SIG-M5 (cell line): ENCODE measurements at places on chromosomes 7 and 10.

DNA sequence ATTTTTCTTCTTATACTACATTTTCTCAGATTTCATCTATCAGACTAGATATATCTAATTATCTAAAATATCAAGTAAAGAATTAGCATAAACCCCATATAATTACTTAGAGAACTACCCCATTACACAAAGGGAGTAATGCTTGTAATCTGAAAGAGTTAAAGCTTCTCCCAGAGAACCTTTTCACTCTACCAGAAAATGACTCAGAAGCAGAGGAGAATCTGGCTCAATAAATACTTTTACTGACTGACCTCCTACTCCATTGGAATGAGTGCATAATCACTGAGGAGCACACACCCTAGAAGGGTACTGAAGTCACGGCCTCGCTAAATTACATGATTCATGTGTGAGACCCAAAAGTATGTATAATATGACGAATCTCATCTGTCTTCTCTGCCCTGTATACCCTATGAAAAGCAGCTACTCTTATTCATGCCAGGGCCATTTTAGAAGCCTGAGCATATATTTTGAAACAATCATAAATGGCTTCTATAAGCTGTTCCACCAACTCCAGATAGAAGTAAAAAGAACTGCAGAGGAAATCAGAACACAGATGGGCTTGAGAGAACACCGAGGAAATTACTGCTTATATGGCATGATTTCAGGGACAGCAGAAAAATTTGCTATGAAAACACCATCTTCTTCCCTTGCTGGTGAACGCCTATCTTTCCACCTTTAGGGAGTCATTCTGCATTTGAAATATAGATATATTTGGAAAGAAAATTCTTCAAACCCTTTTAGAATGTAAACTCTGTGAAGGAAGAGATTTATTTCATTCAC, 32.7 kb downstream of the DNMBP start:
- no peak for DNase-seq

DNA sequence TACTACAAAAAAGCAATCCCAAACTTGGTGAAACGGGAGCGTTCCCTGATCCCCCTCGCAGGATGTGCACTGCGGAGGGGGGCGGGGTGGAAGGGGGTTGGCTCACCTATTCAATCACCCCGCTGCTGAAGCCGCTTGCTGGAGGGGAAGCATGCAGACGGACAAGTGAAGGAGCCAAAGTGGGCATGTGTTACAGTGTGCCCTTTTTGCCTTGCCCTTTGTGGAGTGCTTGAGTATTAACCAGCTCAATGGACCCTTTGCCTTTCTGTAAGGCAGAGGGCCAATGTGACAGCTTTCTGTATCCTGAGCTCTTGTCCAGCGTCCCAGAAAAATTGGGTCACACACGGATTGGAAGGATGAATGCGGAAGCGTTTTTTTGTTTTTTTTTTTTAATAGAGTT, 348.9 kb upstream of the NPSR1 start:
- no peak for DNase-seq

GRCh38 chr7:86745013-86745745, 101.5 kb downstream of the GRM3 start:
- no peak for DNase-seq

GRCh38 chr10:1247598-1248261, 191.5 kb downstream of the WDR37 start:
- DNase-seq: no peak

DNA sequence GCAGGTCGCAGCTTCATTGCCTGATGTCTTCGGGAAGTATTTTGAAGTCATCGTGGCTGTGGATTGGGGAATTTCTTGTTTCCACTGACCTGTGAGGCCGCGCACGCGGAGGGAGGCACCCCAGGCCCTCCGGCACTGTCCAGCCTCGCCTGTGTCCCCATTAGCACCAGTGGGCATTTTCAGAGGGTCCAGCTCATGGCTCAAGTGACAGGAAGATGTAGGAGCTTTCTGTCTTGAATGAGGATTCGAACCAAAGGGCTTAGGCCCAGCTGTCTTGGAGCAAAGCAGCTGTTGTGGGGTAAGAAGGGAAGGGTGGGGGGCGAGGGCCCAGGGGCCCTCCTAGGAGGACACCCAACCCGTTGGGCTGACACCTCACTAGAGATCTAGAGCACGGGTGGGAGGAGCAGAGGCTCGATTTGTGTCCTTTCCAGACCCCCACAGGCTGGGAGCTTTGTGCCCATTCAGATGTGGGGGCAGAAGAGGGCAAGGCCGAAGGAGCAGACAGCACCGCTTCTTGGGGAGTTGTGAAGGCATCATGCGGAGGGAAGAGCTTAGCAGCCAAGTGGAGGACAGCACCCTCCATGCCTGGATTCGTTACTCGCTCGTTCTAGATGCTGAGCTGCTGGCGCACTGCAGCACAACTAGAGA, 914 bp downstream of the ZNF37A start:
- no peak for DNase-seq

DNA sequence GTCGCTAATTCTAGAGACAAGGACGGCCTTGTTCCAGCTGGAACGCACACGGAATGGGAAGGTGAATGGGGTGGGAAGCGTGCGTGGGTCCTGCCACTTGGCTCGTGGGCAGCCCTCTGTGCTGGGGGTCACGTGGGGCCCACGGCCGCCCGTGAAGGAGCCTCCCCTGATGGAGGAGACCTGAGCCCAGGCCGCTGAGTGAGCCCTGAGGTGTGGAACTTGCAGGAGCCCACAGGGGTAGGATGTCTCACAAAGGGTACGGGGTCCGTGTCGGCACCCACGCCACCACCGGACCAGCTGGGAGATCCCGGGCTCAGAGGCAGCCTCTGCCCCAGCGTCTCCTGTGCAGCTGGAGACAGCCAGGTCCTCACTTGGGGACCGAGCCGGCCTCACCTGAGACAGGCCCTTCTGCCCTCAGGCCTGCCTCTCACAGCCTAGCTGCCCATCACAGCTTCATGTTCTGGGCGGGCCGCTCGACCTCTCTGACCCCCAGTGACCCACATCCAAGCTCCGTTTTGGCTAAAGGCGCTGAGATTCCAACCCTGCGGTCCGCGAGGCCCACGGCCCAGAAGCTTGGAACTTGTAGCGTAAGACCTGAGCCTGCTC, 84.8 kb downstream of the FOXL3 start:
- DNase-seq: no peak

- no peak for DNase-seq
Measured at GRCh38 chr7:155992538-155992937, 180.3 kb upstream of the SHH start.

DNA sequence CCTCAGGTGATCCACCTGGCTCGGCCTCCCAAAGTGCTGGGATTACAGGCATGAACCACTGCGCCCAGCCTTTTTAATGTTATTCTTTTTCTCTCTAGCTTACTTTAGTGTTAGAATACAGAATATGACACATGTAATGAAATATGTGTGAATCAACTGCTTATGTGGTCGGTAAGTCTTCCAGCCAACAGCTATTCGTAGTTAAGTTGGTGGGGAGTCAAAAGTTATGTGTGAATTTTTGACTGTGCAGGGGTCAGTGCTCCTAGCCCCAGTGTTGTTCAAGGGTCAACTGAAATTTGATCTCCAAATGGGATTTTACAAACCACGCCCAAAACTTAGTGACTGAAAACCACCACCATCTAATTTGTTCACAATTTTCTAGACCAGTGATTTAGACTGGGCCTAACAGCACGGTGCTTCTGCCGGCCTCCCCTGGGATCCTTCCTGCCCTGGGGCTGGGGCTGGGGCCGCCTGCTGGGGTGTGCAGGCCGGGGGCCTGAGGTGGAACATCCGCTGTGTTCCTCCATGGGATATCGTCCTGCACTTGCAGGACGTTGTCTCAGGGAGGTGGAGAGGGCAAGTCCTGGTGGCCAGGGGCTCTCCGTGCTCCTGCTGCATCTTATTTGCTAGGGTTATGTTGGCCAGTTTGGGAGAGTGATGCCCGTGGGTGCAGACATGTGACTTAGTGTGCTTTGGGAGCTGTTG, 24.5 kb upstream of the GRB10 start:
- DNase-seq: no peak

- DNase-seq: no peak
Measured at GRCh38 chr10:116801658-116802057, 47.6 kb upstream of the ENO4 start.

- no peak for DNase-seq
Measured at GRCh38 chr10:80529604-80530003, 8.1 kb upstream of the SH2D4B start.

GRCh38 chr7:96100737-96101136, 221.2 kb downstream of the SLC25A13 start:
- no peak for DNase-seq

- no peak for DNase-seq
Measured at GRCh38 chr10:131477457-131478121, 166.1 kb upstream of the TCERG1L start.

- no peak for DNase-seq
Measured at GRCh38 chr10:29353305-29353704, 64.4 kb downstream of the LYZL1 start.

GRCh38 chr7:66454600-66455225, 174.0 kb upstream of the KCTD7 start:
- DNase-seq: no peak

GRCh38 chr7:155925682-155926081, 113.4 kb upstream of the SHH start:
- no peak for DNase-seq

- no peak for DNase-seq
Measured at GRCh38 chr7:22731766-22732165, 4.8 kb downstream of the IL6 start.

DNA sequence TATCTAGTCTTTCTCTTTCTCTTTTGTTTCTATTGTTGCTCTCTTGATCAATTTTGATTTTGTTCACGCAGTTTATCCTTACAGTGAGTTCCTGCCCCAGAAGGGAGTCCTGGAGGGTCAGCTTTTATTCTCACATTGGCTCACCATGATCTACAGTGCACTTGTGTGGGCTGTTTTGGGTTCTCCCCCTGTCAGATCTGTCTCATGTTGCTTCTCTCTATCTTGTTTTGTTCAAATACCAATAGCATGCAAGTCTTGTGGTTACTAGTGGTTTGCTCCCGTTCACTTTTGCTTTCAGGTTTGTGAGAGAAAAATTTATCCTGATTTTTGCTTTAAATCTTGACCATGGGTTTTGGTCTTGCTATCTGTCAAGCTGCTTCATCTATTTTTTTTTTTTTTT, 74.3 kb downstream of the PTN start:
- no peak for DNase-seq

DNA sequence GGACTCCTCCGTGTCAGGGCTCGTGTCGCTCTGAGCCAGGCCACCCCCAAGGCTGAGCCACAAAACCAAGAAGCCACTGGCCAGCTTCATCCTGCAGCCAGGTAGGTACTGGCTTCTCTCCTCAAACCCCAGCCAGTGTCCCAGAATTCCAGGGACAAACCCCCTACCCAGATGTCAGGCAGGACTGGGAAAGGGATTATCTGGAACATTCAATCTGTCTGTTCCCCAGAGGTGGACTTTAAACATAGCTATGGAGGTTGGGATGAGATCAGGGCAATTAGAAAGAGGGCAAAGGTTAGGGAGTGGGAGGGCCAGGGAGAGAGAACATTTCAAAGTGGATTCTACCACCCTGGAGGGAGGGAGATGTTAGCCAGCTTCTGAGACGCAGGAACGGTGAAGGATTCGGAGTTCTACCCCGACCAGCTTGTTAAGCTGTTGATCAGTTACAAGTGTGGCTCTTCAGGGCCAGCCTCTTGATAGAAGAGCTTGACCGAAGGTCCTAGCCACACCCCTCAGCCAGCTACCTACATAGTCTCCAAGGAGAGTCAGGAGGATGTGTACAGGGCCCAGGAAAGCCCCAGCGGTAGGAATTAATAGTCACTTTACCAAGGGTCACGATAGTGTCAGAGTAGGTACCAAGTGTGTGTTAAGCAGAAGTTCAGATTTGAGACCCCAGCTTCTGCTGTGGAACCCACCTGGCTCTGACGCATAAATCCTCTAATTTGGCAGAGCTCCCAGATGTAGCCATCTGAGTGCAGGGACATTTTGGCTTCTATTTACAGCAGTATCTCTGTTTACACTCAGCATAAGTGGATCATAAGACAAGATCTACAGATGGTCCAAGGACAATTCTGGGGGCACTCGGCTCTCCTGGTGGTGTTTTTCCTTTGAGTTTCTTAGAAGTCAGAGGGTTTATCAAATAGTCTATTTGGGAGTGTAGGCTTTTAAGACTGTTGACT, at the start of gene PLA2G12B:
Gene PLA2G12B (minus strand): TSS at position 211 of the 959 bp plus-strand sequence. CDS start 121 bp downstream, at position 90.
- DNase-seq: no peak

DNA sequence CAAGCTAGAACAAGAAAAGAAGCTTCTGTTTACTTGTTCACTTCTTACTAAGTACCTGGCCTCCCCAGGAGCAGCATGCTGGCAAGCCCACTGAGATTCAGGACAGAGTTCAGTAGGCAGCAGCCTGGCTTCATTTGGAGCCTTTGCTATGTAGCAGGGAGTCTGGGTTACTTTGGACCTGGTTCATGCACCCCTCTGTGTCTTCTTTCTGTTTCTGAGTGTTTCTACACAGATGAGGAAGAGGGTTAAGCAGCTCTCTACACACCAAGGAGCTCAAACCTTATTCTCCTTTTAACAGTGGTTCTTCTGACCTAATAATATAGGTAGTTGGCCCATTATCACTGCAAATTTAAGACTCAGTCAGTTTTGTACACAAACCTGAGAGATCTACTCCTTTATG, 152.9 kb downstream of the ARID5B start:
- no peak for DNase-seq

DNA sequence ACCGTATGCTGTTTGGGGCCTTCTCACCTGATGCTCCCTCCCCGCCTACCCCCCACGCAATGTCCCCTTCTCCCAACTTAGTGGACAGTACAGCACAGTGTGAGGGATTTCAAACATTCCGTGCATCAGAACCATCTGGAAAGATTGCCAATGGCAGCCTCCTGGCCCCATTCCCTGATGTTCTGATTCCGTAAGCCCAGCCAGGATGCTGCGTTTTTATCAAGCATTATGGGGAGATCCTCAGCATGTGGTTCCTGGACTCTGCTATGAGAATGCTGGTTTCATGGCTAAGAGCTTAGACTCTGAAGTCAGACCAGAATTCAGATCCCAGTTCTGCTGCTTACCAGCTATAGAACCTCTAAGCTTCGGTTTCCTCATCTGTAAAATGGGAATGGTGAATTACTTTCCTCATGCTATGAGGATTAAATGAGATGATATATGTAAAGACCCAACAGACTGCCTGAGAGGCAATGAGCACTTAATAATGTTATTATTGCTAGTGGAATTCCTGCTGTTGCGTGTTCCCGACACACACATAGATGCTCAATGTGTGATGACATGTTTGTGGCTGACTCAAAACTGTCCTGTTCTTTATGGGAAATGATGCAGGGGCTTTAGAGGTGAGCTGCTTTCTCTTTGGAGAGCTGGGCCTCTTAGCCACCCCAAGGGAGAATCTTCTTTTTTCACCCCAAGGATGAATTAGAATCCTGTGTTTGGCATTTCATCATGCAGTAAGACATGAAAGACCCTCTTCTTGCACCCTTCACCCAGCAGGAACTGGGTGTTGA, 60.8 kb upstream of the SMNDC1 start:
- DNase-seq: no peak

- DNase-seq: no peak
Measured at GRCh38 chr10:130807721-130808120, 503.8 kb downstream of the TCERG1L start.

- DNase-seq: no peak
Measured at GRCh38 chr7:48089046-48090003, at the start of gene UPP1. UPP1 (plus strand) TSS chr7:48089265; CDS start chr7:48094784, 5,519 bp downstream.

GRCh38 chr10:60359066-60359465, 30.6 kb downstream of the ANK3 start:
- no peak for DNase-seq
